ENCODE measurements at places on chromosomes 6 and 20. TPM values are rescaled to one million over a fixed set of nuclear protein-coding genes. Genes with fewer than 3 reads are reported as not detected.
A peak's percentile ranks its signal among the peaks of the same experiment; 100 is the strongest.

DNA sequence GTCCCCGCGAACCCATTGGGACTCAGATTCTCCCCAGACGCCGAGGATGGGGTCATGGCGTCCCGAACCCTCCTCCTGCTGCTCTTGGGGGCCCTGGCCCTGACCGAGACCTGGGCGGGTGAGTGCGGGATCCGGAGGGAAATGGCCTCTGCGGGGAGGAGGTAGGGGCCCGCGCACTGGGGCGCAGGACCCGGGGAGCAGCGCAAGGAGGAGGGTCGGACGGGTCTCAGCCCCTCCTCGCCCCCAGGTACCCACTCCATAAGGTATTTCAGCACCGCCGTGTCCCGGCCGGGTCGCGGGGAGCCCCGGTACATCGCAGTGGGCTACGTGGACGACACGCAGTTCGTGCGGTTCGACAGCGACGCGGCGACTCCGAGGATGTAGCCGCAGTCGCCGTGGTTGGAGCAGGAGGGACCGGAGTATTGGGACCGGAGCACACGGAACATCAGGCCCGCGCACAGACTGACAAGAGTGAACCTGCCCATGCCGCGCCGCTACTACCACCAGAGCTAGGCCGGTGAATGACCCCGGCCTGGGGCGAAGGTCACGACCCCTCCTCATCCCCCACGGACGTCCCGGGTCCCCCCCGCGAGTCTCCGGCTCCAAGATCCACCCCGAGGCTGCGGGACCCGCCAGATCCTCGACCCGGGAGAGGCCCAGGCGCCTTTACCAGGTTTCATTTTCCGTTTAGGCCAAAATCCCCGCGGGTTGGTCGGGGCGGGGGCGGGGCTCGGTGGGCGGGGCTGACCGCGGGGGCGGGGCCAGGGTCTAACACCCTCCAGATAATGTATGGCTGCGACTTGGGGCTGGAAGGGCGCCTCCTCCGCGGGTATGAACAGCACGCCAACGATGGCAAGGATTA, 15.7 kb upstream of the HLA-A start:
- DNase-seq, result peak; percentile 94

GRCh38 chr6:113669606-113670005, 187.5 kb upstream of the MARCKS start:
- DNase-seq, result no peak

Gene TREM2
- total RNA-seq, result 0.92 TPM

- no peak for DNase-seq
Measured at GRCh38 chr6:150905769-150906168, 40.3 kb downstream of the MTHFD1L start.

- DNase-seq, result no peak
Measured at GRCh38 chr20:44412402-44413144, 57.1 kb downstream of the HNF4A start.

- no peak for DNase-seq
Measured at GRCh38 chr6:7833751-7834070, 76.9 kb downstream of the TXNDC5 start.

GRCh38 chr6:82364087-82365015, 734 bp downstream of the TPBG start:
- peak; percentile 74 for DNase-seq

Gene PGC
- total RNA-seq, result not detected

DNA sequence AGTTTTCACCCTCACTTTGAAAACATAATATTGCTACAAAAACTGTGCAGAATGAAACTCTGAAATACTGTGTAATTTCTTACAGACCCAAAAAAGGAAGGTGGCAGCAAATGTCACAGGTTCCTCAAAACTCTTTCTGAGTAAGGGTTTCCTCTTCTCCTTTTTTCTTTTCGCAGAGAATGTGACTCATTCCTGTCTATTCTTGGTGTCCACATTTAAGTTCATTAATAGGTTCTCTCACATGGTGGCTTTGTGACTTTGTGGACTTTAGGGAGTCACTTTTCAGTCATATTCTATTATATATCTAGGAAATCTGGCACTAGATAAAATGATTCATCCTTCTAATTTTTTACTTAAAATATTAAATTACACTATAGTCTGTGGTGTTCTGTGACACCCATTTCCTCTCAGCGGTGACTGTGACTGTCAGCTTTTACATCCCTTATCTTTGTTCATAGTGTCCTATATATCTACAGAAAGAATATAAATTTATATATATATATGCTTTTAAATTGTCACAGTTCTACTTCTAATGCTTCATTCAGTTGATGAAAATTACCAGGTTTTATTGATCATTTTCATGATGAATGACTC, 126.8 kb upstream of the HCRTR2 start:
- no peak for DNase-seq

Gene SLC35F1
- 5.8 TPM for total RNA-seq

- no peak for DNase-seq
Measured at GRCh38 chr6:156828280-156828703, 51.1 kb downstream of the ARID1B start.

Gene MAS1
- not detected for total RNA-seq

GRCh38 chr6:95352064-95352795, 225.1 kb upstream of the MANEA start:
- no peak for DNase-seq
